ENCODE measurements at places on chromosomes 7 and 10. TPM values are rescaled to one million over a fixed set of nuclear protein-coding genes. Genes with fewer than 3 reads are reported as not detected.

GFRA1 gene
- total RNA-seq = not detected

TBL2 gene
- 29.0 TPM for total RNA-seq

ORC5 gene
- total RNA-seq = 20.0 TPM

PCGF6 gene
- 15.1 TPM for total RNA-seq

COL13A1 gene
- total RNA-seq = not detected

AKR1D1 gene
- total RNA-seq = not detected

ZNF425 gene
- total RNA-seq = 1.1 TPM

NOS3 gene
- 30.2 TPM for total RNA-seq

POM121 gene
- total RNA-seq = 55.3 TPM

ARHGAP22 gene
- 0.25 TPM for total RNA-seq

KCP gene
- 0.20 TPM for total RNA-seq

TFEC gene
- 0.05 TPM for total RNA-seq

C10orf105 gene
- 0.25 TPM for total RNA-seq

- H3K27ac ChIP-seq = no peak overlapping the region
- H3K4me1 ChIP-seq = no peaks in the 10 kb centered on the region
- no peaks in the 10 kb centered on the region for H3K27me3 ChIP-seq
- peaks cover 11% of the 10 kb centered on the region for H3K36me3 ChIP-seq
- H3K4me3 ChIP-seq = no peak overlapping the region
- no peak for DNase-seq
Measured at GRCh38 chr10:132752378-132752777, 33.6 kb downstream of the NKX6-2 start.

GRCh38 chr10:58641095-58641531, 128.4 kb downstream of the BICC1 start:
- no peak overlapping the region for H3K4me3 ChIP-seq
- H3K27me3 ChIP-seq = no peaks in the 10 kb centered on the region
- DNase-seq = no peak
- no peaks in the 10 kb centered on the region for H3K4me1 ChIP-seq
- no peak overlapping the region for H3K27ac ChIP-seq

DNA sequence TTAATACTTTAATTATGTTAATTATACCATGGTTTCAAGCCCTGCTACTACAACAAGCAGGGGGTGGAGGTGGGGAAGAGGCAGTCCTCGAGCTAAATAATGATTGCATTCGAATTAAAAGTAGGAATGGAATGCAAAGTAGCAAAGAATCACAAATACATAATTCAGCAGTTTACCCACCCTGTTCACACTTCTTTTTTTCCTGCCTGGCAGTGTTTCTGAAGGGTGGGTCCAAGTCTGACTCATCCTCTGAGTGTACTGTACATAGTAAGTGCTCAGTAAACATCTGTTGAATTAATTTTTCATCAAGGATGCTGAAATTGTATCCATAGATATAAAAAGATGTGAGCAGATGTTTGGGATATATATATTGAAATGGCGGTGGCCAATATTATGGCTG, 778.8 kb downstream of the LRMDA start:
- no peaks in the 10 kb centered on the region for H3K4me1 ChIP-seq
- H3K36me3 ChIP-seq = no peaks in the 10 kb centered on the region
- H3K27ac ChIP-seq = no peak overlapping the region
- no peaks in the 10 kb centered on the region for H3K27me3 ChIP-seq

DNA sequence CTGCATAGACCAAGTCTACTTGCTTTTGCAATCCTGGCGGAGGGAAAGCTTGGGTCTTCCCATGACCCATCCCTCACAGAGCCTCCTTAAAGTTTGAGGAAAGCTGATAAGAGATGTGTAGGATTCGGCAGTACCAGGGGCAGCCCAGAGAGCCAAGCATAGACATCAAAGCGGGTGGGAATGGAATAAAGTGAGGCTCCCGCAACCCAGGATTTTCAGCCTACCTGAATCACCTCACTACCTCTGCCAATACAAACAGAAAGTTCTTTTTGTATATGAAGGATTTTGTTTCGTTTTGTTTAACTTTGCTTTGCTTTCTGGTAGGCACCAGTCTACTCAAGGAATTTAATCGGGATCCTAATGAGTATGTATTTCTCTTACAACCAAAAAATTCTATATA, 451.7 kb downstream of the PLXNA4 start:
- H3K4me3 ChIP-seq = no peak overlapping the region
- H3K4me1 ChIP-seq = no peaks in the 10 kb centered on the region
- no peak overlapping the region for H3K27ac ChIP-seq
- H3K27me3 ChIP-seq = no peaks in the 10 kb centered on the region
- no peaks in the 10 kb centered on the region for H3K36me3 ChIP-seq

DNA sequence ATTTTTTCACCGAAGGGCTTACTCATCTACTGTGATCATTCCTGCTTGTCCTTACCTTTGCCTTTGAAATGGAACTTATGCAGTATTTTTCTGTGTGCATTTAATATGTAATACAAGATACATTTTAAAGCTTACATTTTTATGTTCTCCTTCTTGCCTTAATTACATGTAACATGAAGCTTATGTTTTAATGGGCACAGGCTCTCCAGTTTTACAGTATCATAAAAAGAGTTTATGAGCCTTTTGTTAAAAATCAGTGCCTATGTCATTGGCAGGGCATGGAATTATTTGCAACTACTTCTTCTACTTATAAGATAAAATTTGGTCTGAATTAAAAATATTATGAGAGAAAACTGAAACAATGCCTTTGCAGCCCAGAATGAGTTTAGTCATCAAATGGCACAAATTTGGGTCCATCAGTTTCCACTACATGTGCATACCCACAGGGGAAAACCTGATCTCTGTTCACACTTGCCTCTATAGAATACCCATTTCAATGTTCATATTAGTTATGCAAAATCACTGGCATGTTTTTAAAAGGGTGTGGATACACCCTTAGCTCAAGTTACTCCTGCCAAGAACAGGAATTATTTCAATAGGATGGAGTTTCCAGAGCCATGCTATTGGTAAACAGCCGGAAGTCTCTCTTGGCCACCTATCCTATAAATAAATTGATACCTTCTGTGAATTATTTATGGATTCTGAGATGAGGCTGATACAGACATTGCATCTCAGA, 27.9 kb upstream of the WNT16 start:
- DNase-seq = no peak
- H3K27me3 ChIP-seq = peaks cover 7% of the 10 kb centered on the region
- H3K27ac ChIP-seq = no peak overlapping the region
- H3K4me3 ChIP-seq = no peak overlapping the region
- no peaks in the 10 kb centered on the region for H3K36me3 ChIP-seq

DNA sequence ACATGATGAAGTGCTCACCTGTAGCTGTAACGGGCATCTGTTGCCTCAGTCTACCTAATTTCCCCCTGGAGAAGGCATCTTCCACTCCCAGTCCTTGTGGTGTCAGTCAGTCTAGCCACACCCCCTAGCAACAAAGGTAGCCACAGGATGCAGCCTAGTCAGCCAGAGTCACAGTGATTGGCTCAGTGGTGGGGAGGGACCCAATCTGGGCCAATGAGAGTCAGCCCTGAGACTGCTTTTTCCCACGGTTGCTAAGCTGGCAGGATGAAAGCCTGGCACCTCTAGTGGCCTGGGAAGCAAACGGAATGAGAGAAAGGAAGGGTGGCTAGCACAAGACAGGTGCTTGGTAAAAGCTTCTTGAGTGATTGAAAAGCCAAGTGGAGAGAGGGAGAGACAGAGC, 118.6 kb downstream of the SH3PXD2A start:
- peak; percentile 32 for DNase-seq
- H3K4me3 ChIP-seq = no peak overlapping the region
- peaks cover 8% of the 10 kb centered on the region for H3K4me1 ChIP-seq
- no peaks in the 10 kb centered on the region for H3K27me3 ChIP-seq
- no peak overlapping the region for H3K27ac ChIP-seq

DNA sequence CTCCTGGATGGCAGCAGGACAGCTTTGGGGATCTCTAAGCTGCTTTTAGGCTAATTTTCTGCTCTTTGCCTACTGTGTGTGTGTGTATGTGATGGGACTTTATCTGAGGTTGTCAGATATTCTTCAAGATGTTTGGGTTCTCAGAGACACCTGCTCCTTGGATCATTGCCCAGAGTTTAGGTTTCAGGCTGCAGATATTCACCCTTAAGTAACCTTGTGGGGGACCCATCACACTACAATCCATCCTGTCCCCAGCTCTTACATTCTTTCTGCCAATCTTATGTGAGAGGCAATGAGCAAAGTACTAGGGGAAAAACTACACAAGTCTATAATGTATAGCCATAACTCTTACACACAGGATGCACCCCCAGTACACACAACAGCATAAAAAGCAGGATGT, 263.0 kb upstream of the ZWINT start:
- DNase-seq = no peak
- no peaks in the 10 kb centered on the region for H3K4me1 ChIP-seq
- no peak overlapping the region for H3K27ac ChIP-seq
- H3K4me3 ChIP-seq = no peak overlapping the region
- H3K27me3 ChIP-seq = no peaks in the 10 kb centered on the region

- H3K27me3 ChIP-seq = no peaks in the 10 kb centered on the region
- no peak overlapping the region for H3K27ac ChIP-seq
- no peak for DNase-seq
Measured at GRCh38 chr7:85356916-85357315, 170.1 kb upstream of the SEMA3D start.

DNA sequence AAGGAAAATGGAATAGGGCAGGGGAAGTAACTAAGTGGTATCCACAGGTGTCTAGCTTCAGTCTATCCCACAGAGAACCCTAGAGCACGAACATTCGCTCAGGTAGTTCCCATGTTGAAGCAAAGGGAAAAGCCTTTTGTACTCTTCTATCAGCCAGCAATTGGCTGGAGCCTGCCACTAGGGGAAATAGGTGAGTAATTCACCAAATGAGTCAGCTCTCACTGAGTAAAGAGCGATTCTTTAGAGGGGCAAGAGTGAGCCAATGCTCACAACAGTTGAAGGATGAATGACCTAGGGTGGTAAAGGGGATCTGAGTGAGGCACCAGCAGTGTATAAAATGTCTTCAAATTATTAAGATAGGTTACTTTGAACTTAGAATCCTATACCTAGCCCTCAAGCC, 94.1 kb upstream of the ZNF800 start:
- H3K36me3 ChIP-seq = no peaks in the 10 kb centered on the region
- peaks cover 8% of the 10 kb centered on the region for H3K4me1 ChIP-seq
- no peak overlapping the region for H3K4me3 ChIP-seq
- H3K27ac ChIP-seq = no peak overlapping the region
- peaks cover 16% of the 10 kb centered on the region for H3K27me3 ChIP-seq

DNA sequence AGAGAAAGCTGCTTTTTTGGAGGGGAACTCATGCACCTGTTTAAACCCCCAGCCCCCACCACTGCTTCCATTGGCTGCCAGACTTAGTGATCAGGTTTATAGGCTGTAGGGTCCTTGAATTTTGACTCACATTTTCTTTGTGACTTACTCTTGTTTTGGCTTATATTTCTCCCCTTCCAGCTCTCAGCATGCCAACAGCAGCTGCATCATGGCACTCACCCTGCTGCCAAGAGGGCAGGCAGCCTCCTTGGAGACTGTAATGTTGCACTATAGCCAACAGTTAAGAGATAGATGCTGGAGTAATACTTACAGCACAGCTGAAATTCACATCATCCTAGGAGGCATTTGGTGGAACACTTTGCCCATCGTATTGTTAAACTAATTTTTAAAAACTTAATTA, 98.0 kb upstream of the GLCCI1 start:
- DNase-seq = no peak
- H3K4me1 ChIP-seq = no peaks in the 10 kb centered on the region
- H3K4me3 ChIP-seq = no peak overlapping the region

GRCh38 chr7:142587578-142588191, 161.6 kb upstream of the PRSS1 start:
- H3K4me3 ChIP-seq = peak overlapping the region; percentile 28
- DNase-seq = no peak
- H3K36me3 ChIP-seq = no peaks in the 10 kb centered on the region

- H3K4me3 ChIP-seq = no peak overlapping the region
- H3K27me3 ChIP-seq = peaks cover 17% of the 10 kb centered on the region
- H3K36me3 ChIP-seq = peaks cover 16% of the 10 kb centered on the region
- no peak for DNase-seq
Measured at GRCh38 chr10:110141185-110141584, 66.2 kb upstream of the MXI1 start.

DNA sequence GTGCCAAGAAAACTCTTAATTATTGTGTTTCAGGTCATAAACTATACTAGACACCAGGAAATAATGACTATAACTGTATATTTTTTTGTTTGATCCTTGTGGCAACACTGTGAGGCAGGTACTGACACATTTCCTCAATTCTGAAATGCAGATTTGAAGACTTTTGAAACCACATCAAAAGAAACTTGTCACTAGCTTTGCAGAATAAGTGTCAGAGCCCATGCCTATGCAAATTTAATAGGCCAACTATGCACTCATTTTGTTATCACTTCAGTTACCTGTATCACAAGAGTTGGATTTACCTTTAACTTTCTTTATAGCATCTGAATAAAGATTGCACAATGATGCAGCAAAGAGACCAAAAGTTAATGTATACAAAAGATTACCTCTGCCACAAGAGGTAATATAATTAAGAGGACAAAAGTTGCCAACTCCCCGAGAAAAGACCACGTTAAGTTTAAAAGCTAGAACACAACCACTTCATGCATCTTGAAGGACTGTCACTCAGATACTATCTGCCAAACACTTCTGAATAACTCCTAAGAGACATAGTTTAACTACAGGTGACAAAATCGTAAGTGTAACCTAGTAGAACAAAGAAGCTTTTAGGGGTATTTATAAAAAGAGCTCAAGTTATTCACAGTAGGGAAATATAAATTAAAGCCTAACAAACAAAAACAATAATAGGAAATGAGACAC, 80.5 kb downstream of the ELAPOR2 start:
- peaks cover 21% of the 10 kb centered on the region for H3K4me1 ChIP-seq
- DNase-seq = no peak
- no peaks in the 10 kb centered on the region for H3K27me3 ChIP-seq

GRCh38 chr7:133570321-133570720, 317.4 kb downstream of the EXOC4 start:
- H3K36me3 ChIP-seq = no peaks in the 10 kb centered on the region
- H3K4me1 ChIP-seq = no peaks in the 10 kb centered on the region
- no peak overlapping the region for H3K4me3 ChIP-seq
- no peak for DNase-seq

DNA sequence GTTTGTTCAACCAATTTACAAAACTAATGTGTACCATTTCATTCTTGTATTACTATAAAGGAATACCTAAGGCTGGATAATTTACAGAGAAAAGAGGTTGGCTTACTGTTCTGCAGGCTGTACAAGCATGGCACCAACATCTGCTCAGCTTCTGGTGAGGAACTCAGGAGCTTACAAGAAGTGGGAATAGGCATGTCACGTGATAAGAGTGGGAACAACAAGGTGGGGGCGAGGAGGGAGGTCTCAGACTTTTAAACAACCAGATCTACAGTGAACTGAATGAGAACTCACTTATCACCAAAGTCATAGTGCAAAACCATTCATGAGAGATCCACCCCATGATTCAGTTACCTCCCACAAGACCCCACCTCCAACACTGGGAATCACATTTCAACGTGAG, 1178.0 kb downstream of the REEP3 start:
- H3K27me3 ChIP-seq = no peaks in the 10 kb centered on the region
- no peak overlapping the region for H3K4me3 ChIP-seq
- DNase-seq = no peak
- H3K27ac ChIP-seq = no peak overlapping the region

GRCh38 chr10:1475098-1475591, 262.2 kb downstream of the ADARB2 start:
- DNase-seq = no peak
- H3K27ac ChIP-seq = no peak overlapping the region
- H3K4me1 ChIP-seq = no peaks in the 10 kb centered on the region
- no peaks in the 10 kb centered on the region for H3K36me3 ChIP-seq

Measured in activated CD4-positive, alpha-beta memory T cell treated with anti-CD3 and anti-CD28 coated beads, Interleukin-2, amount 10 ng/mL, durations not matched to agents 7 days and 5 days (primary cell).